ENCODE measurements at places on chromosomes 16 and 17. TPM values are rescaled to one million over a fixed set of nuclear protein-coding genes. Genes with fewer than 3 reads are reported as not detected.

GRCh38 chr16:2874032-2874911 lies 8.7 kb upstream of the FLYWCH2 start:
- DNase-seq: no peak

DNA sequence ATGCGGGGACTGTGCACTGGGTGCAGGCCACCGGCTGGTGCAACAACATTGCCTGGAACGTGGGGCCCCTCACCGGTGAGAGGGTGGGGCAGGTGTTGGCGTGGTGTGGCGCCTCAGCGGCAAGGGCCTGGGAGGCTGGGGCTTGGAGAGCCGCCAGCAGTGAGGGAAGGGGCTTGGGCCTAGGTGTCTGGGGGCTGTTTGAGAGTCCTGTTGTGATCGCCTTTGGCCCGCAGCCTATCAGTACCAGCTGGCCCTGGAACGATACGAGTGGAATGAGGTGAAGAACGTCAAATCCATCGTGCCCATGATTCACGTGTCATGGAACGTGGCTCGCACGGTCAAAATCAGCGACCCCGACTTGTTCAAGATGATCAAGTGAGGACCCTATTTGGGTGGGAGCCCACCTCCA lies 2.6 kb upstream of the TMEM88 start:
- no peak for DNase-seq

DNA sequence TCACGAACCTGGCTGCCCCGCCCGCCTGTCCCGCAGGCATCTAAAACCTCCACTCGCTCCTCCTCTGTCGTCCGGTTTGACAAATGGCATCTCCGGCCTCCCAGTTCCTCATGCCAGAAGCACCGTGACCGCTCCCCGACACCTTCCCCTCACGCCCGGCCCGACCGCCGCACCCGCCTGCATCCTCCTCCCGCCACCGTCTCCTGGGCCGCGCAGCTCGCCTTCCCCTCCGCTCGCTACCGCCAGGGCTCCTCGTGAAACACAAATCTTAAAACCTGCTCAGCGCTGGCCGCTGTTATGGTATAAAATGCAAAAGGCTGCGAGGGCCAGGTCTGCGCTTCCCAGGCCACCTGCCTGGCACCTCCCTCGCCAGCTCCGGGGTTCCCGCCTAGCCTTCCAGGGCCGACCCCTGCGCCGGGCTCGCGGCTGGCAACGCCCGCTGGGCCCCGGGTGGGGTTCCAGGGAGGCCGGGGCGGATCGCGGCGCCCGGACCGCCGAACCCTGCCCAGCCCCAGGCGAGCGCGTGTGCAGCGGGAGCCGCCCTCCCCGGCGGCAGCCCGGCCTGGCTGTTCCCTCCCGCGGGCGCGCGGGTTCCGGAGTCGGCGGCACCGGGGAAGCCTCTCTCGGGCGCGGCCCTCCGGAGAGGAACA lies 488 bp downstream of the SPSB3 start:
- no peak for DNase-seq

GRCh38 chr16:55585631-55586030 lies 19.1 kb downstream of the CAPNS2 start:
- DNase-seq: no peak

DNA sequence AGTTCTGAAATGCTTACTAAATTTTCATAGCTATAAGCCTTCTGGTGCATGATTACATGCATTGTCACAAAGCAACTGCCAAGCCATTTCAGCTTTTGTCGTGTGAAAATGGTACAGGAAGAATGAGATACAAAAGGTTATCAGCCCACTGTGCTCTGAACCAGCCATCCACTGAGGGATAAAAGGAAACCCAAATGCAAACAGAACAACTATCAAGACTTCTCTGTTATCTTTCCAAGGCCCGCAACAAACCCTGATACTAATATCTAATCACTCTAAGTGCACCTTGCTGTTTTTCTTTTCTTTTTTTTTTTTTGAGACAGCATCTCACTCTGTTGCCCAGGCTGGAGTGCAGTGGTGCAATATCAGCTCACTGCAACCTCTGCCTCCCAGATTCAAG lies 109.0 kb downstream of the FTO start:
- DNase-seq: no peak

The NR1D1 gene
- total RNA-seq: 8.8 TPM

DNA sequence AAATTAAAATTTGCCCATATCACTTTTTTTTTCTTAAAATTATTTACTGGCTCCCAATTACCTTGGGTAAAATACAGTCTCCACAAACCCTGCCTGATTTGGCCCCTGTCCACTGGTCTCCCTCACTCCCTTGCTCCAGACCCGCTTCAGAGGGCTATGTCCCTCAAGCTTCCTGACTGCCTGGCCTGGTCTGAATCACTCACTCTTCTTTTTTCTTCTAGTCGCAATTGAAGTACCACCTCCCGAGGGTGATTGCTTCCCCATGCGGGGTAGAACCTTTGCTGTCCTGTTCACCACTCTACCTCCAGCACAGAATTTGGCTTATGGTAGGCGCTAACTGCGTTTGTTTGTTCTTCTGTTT lies 598 bp upstream of the PGAP3 start:
- DNase-seq: no peak

The NPW gene
- 15.3 TPM for total RNA-seq

DNA sequence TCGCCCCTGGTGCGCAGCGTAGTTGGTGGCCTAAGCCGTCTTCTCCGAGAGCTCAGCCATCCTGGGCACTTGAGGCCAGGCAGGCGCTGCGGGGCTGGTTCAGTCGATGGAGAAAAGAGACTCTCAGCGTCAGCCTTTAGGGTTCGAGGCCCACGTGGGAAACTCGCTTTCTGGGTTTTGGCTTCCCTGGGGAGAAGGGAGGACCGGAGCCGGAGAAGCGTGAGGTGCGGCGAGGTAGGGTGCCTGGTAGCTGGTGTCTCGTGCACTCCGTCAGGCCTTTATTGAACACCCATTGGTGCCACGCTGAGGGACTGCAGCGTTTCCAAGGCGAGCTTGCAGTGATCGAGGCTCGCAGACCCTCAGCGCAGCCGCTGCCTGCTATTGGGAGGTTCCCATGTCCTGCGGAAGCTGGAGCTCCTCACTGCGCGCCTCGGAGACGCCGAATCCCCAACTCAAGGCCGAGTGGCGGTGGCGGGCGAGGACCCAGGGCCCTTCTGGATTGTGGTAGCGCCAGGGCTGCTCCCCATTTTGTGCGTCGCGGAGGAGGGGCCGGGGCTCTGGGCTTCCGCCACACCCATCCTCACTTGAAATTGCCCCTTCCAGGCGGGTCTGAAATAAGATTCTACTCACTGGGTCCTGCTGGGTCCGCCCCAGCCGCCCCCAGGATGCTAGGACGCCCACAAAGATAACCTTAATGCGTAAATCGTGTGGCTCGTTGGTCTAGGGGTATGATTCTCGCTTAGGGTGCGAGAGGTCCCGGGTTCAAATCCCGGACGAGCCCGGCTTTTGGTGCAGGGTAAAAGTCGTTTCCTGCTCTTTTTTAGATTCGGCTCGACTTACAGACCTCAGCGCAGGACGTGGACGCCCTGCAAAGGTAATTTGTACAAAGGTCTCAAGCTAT lies 1.2 kb downstream of the OR1F1 start:
- DNase-seq: peak; percentile 78

- DNase-seq: no peak
Observed at GRCh38 chr16:15925631-15926030, 23.8 kb upstream of the ABCC1 start.

The CEP95 gene
- 23.2 TPM for total RNA-seq

DNA sequence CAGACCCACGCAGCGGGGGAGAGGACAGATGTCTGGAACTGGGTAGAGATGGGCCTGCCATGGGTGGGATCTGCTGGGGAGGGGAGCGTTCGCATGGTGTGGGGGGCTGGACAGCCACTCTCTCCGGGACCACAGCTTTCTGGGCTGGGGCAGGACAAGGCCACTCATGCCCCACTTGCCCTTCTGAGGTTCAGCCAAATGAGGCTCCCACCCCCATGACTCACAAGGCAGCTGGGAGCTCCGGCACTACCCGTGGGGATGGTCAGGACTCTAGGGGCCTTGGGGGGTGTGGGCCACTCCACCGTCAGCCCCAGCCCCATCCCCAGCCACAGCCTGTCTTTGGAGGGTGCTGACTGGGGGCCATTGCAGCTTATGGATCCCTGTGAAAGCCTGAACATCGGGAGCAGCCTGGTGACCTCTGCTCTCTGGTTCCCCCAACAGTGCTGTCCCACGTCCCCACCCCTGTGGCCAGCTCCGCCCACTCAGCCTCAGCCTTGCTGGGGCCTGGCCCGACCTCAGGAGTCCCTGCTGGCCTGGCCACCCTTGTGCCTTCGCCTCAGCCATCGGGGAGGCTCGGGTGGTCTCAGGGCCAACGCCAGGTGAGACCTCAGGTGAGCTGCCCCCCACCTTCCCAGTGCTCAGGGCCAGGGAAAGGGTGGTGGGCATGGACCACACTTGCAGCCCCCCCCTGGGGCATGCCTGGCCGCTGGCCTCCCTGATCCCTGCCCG lies 4.7 kb upstream of the CDH15 start:
- no peak for DNase-seq

- DNase-seq: no peak
Observed at GRCh38 chr16:59067205-59067604, 333.1 kb upstream of the GOT2 start.

DNA sequence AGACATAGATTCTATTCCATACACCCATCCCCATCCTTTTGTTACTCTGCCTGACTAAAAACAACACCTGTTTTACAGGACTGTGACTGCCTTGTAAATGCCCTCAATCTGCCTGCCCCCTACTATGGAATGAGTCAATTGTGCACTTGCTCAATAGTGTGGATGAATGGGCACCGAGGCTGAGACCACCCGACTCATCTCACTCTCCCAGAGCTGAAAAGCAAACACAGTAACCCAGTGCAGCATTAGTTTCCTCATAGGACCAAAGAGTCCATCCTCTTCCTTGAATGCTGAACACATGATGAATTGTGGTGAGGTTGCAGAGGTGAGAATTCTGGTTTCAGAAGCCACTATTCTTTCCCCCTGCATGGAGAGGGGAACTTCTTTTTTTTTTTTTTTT lies 233.7 kb downstream of the ZFHX3 start:
- no peak for DNase-seq

DNA sequence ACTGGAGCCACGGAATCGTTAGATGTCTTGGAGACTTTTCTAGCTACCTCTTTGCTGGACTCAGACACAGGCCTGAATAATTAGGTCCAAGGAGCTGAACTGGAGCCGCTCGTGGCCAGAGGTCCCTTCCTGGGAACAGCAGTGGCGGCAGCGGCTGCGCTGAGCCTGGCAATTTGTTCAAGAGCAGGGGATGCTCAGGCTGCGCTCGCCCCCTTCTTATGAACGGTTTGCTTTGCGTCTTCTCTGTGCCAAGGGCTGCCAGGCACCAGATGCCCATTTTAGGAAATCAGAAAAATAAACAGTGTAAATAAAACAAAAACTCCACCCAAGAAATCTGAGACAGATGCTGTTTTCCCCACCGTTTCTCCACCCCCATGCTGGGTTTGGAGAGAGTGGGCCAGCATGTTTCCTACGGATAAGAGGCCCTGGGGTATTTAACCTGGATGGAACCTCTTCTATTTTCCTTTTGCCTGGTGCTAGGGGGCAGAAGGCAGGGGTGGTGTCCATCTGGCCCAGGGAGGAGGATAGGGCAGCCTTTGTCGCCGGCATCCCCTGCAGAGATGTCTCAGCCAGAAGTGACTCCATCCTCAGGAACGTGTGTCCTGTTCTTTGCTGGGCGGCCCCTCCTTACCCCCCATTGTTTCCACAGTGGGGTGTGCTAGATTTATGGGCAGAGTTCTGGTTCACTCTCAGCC lies 163.4 kb downstream of the SEC14L1 start:
- DNase-seq: no peak

- no peak for DNase-seq
Observed at GRCh38 chr16:86497551-86498021, 12.7 kb upstream of the FOXF1 start.

The DNAH9 gene
- not detected for total RNA-seq

GRCh38 chr17:35117984-35118383 lies 1.7 kb downstream of the RAD51D start:
- no peak for DNase-seq

GRCh38 chr16:57051696-57052228 lies 40.6 kb upstream of the CPNE2 start:
- no peak for DNase-seq

GRCh38 chr16:19515757-19516156 lies 6.1 kb downstream of the GDE1 start:
- DNase-seq: no peak

- no peak for DNase-seq
Observed at GRCh38 chr17:40664582-40665333, at the start of gene KRT222. Gene KRT222 (minus strand): TSS chr17:40665177. CDS start chr17:40665099, 78 bp downstream.

Measured in Panc1 (cell line).